ENCODE measurements at places on chromosomes 3 and 15.

GRCh38 chr3:36814066-36814717, 49.8 kb upstream of the DCLK3 start:
- no peak for DNase-seq

DNA sequence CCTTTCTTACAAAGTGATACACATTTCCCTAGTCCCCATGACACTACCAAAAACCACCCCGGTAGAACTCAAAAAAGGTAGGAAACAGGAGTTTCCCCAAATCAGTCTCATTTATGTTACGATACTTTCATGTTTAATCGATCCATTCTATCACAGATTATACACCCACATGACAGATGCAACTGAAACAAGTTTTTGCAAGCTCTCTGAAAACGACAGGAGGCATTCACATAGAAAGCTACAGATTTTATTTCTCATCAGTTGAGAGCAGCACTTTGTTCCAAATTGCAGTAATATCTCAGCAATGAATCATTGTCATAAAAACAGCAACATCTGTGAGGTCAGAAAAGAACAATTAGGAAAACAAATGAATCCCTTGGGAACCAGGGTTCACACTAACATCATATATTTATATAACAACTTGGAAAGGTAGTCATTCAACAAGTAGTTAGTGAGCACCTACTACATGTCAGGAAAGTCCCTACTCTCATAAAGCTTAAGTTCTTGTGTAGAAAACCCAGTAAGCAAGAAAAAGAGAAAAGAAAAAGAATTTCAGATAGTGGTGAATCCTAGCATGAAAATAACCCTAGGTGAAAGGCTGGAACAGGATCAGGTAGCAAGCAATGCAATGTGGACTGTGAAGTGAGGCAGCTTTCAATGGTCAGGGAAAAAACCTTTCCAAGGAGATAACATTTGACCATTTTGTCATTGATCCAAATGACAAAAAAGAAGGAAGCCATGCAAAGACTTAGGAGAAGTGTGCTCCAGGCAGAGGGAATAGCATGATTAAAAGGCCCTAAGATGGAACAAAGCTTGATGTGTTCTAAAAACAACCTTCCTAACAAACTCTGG, 8.3 kb downstream of the PLD1 start:
- DNase-seq = no peak

DNA sequence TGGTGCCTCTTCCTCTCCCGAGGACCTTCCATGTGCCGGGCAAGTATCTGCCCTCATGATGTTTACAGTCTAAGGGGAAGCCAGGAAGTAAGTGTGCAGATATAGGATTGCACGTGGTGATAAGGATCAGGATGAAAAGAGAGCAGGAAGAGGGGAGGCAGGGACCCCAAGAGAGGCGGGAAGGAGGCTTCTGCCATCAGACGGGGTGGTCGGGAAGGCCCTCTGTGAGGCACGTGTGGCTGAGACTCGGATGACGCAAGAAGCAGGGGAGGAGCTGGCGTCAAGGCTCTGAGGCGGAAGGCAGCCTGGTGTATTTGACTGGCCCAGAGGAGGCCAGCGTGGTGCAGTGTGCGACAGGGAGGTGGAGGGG, 762 bp upstream of the IQSEC1 start:
- no peak for DNase-seq

- no peak for DNase-seq
Measured at GRCh38 chr15:79406210-79406609, 25.9 kb upstream of the MINAR1 start.

DNA sequence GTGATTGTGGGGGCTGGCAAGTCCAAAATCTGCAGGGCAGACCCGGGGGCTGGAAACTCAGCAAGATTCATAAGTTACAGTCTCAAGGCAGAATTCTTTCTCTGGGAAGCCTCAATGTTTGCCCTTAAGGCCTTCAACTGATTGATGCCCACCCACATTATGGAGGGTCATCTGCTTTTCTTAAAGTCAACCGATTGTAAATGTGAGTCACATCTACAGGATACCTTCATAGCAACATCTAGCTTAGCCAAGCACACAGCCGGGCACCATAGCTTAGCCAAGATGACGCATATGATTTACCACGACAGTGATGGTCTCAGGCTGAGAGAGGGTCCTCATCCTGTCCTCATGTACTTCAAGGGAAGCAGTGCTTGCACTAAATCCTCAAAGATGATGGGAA, 43.5 kb downstream of the IDH2 start:
- DNase-seq = no peak

DNA sequence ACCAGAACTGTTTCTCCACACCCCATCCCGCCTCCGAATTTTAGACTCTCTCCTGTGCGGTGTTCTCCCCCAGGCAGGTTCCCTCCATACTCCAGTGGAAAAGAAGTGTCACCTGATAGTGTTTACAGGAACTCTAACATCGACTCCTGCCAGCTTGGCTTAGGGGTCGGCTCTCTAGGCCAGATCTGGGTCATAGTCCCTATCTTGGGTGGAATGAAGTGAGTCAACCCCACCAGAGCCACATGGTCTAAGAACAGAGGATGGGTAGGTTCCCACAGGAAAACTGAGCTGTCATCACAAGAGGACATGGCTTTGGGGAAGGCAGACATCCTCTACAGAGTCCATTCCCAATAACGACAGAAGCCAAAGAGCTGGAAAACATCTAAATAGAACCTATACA, 5.9 kb downstream of the BCL2L10 start:
- DNase-seq = no peak

GRCh38 chr15:86231864-86232721, 152.4 kb downstream of the AGBL1 start:
- DNase-seq = no peak

Measured in activated CD4-positive, alpha-beta T cell treated with anti-CD3 and anti-CD28 coated beads for 1 hour (primary cell).